Right ventricle myocardium superior (tissue), 1 donor: ENCODE measurements at places on chromosomes 1 and 21. TPM values are rescaled to one million over a fixed set of nuclear protein-coding genes. Genes with fewer than 3 reads are reported as not detected.
A peak's percentile ranks its signal among the peaks of the same experiment; 100 is the strongest.

DNA sequence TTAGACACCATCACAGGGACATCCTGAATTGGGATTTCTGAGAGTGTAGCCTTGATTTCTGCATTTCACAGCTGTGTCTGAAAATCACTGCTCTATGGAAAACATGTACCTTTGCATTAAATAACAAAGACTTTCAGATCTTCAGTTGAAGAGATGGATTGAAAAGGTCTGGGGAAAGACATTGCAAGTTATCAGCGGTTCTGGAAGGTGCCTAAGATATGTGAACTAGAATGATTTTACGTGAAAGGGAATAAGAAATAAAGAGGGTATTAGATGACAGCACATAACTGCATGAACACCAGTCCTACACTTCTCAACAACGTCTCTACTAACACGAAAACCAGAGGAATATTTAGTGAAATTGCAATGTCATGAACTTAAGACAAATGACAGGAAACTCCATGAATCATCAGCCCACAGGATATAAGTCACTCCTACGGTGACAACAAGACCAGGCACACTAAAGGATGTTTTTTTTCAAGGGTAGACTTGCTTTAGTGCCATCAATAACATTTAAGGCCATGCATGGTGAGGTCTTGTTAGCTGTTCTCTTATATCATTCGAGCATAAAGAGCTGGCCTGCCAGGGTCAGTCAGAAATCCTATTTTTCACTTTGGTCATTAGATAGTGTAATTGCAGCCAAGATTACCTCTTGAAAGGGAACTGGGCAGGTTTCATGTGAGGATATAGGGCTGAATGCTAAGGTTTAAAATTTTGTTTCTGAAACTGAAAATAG lies 283.1 kb downstream of the GRIK1 start:
- DNase-seq: no peak

The FNDC10 gene
- 2.0 TPM for total RNA-seq

The SIK1 gene
- 7.7 TPM for total RNA-seq

GRCh38 chr1:115764541-115764940 lies 4.0 kb downstream of the CASQ2 start:
- DNase-seq: no peak

DNA sequence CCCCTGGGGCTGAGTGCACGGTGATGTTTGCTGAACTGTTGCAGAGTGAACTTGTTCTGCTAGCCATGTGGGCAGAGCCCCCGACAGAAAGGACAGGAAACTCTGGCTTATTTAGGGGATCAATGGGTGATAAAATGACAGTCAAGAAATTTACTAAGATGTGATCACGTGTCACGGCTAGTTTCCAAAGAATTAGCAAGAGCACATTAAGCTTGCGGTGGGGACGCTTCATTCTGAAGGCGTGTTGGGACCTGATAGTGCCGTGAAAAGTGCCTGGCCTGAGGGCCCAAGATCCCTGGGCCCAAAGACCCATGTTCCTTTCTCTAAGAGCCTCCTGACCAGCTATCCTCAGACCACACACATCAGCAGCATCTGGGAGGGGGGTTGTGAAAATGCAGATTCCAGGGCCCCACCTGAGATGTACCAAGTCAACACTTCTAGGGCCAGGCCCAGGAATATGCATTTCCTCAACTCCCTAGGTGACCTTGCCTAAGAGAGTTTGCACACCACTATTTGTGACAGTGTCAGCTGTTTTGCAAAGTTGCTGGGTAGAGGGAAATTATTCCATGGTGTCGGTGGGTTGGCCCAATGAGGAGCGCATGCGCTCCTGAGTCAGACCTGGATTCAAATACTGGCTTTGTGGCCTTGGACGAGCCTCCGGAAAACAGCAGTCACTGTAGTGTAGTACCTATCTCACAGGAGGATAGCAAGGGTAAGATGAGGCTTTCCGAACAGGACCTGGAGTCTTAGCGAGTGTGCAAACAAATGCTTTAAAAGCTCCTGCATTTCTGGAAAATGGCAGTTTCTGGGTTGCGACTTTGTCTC lies 77.5 kb downstream of the SPSB1 start:
- DNase-seq: no peak

The CBR3 gene
- total RNA-seq: 2.1 TPM

The TMEM63A gene
- total RNA-seq: 37.0 TPM

DNA sequence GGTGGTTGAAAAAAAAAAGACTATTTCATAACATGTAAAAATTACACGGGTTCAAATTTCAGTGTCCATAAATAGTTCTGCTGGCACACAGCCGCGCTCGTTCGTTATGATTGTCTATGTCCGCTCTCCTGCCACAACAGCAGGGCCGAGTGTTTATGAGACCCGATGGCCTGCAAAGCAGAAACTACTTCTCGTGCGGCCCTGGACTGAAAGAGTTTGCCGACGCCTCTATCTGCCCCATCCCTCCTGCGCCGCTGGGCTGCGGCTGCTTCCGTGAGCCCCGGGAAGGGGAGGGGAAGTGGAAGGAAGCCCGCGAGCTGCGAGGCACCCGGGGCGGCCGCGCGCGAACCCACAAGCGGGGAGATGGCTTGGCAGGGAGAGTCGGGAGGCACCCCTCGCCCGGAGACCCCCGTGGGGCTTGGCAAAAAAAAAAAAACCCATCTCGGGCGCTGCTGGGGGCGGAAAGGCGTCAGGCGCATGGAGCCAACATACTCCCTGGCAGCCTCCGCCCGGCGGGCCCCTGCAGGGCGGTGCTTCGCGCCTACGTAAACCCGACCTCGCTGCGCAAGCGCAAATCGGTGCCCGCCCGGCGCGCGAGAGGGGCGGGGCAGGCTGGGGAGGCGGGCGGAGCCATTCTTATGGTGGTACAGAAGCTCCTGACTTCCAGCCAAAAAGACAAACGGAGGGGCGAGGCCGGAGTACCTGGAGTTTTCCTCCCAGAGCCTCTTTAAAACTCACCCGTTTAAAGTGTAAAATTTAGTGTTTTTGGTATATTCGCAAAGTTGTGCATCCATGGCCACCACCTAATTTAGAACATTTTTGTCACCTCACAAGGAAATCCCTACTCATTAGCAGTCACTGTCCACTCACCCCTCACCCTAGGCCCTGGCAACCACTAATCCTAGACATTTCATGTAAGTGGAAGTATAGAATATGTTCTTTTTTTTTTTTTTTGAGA lies 8.3 kb downstream of the SLC27A3 start:
- peak; percentile 96 for DNase-seq
